ENCODE measurements at places on chromosomes 12 and 14.

GRCh38 chr14:96160913-96161310 lies 43.7 kb upstream of the BDKRB2 start:
- DNase-seq: no peak

DNA sequence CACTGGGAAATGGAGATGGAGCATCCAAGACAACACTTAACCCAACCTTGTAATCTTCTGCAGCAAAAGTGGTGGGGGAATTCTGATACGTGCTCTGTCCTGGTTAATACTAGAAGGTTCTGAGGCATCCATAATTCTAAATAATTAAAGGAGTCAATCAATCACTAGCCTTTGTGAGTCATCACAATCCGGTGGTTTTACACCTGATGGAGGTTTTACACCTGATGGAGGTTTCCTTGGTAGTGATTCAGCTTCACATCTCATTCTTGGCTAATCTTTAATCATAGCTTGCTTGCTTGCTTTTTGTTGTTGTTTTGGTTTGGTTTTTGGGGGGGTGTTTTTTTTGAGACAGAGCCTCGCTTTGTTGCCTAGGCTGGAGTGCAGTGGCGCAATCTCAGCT lies 343.4 kb downstream of the DPF3 start:
- DNase-seq: no peak

GRCh38 chr12:114679942-114680341 lies 4.0 kb downstream of the TBX3 start:
- DNase-seq: peak; percentile 28

- DNase-seq: no peak
Observed at GRCh38 chr14:74685056-74685455, 27.8 kb downstream of the AREL1 start.

GRCh38 chr14:24879661-24880386 lies 170.1 kb downstream of the STXBP6 start:
- no peak for DNase-seq

DNA sequence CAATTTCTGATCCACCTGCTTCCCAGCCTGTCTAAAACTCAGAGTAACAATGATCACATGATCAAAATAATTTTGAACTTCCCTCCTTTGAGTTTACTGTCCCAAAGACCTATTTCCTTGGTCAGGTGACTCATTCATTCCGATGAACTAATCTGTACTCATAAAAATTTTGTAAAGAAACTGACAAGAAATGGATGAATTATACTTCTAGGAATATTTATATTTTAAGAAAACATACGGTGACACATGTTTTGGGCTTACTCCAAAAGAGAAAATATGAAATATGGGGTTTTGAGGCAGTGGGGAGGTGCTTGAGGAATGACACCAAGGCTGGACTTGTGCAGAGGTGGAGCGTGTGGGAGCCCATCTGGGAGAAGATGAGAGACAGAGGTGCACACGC lies 42.0 kb downstream of the GUCY2C start:
- no peak for DNase-seq

DNA sequence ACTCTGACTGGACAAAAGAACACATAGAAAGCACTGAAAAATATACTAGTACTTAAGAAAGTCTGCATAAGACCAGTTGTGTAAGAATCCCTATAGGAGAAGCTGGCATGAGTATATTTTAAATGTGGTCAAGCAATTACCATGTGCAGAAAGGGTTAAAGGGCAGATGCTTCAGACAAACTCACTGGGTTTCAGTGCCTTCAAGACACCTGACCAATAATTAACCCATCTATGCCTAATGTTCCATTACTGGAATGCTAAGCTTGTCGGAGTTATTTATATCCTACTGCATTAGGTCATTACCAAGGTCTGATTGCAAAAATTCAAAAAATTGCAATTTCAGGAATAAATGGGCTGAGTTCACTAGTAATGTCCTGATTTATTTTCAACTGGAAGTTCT lies 41.3 kb downstream of the HNRNPC start:
- DNase-seq: no peak

- peak; percentile 70 for DNase-seq
Observed at GRCh38 chr14:68788996-68789820, 3.7 kb downstream of the ZFP36L1 start.

DNA sequence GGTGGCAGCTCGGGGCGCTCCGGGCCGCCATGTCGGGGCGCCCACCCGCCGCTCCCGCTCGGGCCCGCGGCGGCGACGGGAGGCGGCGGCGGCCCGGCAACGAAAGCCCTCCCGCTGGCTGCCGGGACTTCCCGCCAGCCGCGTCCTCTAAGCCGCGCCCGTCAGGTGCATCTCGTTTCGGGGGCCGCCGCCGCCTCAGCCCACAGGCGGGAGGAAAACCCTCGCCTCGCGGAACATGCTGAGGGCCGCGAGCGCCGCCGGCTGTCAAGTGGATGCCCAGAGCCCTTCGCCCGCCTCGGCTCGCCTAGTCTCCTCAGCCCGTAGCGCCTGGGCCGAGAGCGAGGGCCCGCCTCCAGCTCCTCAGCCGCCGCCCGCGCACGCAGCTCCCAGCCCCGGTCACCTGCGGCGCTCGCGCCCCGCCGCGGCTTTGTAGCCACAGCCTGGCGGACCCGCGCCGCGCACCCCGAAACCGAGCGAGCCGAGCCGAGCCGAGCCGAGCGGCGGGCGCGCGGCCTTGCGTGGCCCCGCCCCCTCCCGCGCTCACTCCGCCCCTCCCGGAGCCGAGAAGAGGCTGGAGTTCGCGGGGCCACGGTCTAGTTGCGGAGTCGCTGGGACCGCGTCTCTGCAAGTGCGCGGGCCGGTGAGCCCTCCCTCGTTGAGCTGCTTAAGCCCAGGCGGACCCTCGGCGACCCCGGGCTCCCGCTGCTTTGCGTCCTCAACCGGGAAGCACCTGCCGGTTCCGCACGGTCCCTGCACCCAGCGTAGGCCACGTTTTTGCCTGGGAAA lies at the start of gene EML5:
EML5 (minus strand) TSS at position 481 of the 786 bp plus-strand sequence; CDS start at position 31, 450 bp downstream.
- DNase-seq: peak; percentile 84

GRCh38 chr12:27177706-27178105 lies 66.4 kb upstream of the STK38L start:
- DNase-seq: no peak

DNA sequence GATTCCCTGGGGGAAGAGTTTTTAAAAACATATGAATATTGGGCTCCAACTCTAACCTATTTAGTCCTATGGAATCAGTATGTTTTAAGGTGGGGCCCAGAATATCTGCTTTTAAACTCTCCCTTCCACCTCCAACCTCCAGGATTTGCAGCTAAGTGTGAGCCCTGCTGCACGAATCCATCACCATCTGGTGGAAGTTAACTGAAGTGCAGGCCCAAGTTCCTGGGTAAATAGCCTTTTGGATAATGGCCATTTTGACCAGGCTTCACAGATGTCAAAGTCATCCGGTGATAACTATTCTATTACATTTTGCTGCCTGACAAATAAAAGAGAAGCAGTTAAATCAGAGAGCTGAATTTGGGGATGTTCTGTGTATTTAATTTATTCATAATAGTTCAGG lies 58.1 kb upstream of the RMST start:
- peak; percentile 69 for DNase-seq

- no peak for DNase-seq
Observed at GRCh38 chr14:42513837-42514236, 907.2 kb downstream of the LRFN5 start.

GRCh38 chr14:77206261-77206824 lies 24.7 kb downstream of the TMEM63C start:
- DNase-seq: no peak

DNA sequence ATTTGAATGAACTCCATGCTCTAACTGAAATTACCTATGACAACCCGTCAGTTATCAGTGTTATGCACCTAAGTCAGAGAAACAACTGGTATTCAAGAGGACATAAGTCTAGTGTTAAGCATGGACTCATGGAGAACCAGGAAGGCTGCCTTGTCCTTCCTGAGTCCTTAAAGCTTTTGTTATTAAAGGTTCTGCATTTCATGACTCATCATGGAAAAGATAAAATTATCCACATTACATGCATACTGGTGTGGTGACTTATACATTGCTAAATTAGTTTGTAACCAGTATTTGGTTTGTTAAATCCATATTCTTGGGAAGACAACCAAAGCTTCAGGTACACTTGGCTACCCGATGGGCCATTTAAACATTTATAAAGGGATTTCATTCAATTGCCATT lies 6.5 kb upstream of the OR4E1 start:
- no peak for DNase-seq

DNA sequence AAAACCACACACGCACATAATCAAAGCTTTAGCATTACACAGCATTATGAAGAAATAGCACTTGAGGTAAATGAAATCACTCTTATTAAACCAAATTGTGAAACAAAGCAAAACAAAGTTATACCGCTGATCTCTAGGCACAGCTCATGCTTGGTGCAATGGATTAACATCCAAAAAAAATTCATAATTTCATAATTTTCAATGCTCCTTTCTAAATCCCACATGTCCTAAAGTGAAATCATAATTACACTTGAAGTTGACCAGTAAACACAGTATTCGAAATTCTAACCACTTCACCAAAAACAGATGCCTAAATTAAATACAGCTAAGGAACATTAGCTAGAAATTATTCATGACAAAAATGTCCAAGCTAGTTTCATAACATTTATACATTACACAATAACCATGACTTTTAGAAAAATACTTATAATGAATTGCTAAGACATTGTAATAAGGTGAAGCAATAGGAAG lies 1.5 kb downstream of the MLH3 start:
- no peak for DNase-seq

DNA sequence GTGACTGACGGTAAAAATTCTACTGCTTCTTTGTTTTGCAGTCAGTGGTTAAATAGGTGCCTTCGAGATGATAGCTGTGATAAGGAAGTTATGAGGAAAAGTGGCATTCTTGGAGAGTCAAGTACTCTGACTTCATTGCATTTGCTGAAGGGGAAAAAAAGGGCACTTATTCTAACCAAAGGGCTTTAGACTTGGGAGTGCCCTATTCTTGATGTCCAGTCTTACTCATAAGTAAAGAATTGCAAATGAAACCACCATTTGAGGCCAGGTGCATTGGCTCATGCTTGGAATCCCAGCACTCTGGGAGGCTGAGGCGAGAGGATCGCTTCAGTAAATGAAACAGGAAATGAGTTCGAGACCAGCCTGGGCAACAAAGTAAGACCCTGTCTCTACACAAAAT lies 40.3 kb downstream of the BRAP start:
- DNase-seq: no peak

DNA sequence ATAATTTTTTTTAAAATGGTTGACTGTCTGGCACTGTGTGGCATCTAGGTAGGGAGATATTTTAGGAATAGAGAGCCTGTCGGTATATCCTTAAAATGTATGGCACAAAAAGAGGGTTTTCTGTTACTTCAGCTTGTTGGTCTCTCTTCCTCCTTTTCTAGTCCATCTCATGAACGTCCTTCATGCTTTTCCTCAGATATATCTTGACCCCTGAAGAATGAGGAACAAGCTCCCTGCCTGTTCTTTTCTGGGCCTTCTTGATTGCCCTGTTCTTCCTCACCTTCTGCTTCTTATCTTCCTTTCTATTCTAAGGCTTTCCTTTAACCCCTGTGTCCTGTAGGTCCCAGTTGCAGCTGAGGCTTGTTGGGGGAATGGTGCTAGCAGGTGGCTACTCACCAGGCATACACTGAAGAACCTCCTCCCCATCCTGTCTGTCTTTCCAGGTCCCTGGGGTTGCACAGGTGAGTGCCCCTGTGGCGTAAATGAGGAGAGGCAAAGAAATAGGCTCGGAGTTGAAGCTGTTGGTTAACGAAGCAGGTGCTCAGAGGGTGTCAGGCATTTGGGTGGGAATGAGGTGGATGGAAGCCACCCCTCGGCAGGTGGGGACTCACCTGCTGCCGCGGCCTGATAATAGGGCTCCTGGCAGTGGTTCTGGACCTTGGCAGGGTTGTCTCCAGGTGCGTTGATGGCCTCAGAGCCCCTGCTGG lies 7.2 kb upstream of the C1R start:
- peak; percentile 81 for DNase-seq
